Right renal cortex interstitium (tissue), 3 donors: ENCODE measurements at places on chromosomes 5 and 9. TPM values are rescaled to one million over a fixed set of nuclear protein-coding genes. Genes with fewer than 3 reads are reported as not detected.
A peak's percentile ranks its signal among the peaks of the same experiment; 100 is the strongest.

The ZNF367 gene
- 10.5 TPM for polyA plus RNA-seq

The FBXW2 gene
- 44.1 TPM for polyA plus RNA-seq

The CD74 gene
- 317 TPM for polyA plus RNA-seq

The NRG2 gene
- 1.5 TPM for polyA plus RNA-seq

The CEP72 gene
- polyA plus RNA-seq, result 7.6 TPM

The SLC6A18 gene
- polyA plus RNA-seq, result 0.31 TPM

The RNF224 gene
- 8.0 TPM for polyA plus RNA-seq

The SPATA31D4 gene
- polyA plus RNA-seq, result not detected

The CD180 gene
- 0.87 TPM for polyA plus RNA-seq

The PCA3 gene
- polyA plus RNA-seq, result 0.26 TPM

DNA sequence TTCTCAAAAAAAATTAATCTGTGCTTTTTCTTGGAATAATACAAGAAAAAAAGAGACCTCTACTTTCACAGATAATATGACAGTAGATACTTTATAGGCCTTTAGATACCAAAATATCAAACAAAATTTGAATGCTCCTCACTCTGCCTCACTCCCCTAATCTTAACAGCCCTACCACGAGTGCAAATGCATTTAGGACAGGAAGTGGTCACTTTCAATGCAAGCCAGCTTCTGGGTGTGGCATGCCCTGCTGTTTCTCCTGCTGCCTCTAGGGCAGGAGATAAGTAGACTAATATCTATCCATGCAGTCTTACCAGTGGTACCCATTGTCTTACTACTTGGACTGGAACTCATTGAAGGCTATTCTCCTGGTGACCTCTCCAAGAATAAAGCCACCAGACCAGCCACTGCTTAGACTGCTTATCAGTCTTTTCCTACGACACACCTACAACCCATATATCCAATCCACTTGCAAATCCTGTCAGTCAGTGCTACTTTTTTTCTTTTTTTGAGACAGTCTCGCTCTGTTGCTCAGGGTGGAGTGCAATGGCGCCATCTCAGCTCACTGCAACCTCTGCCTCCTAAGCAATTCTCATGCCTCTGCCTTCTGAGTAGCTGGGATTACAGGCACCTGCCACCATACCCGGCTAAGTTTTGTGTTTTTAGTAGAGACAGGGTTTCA lies 23.0 kb downstream of the FRRS1L start:
- no peak for DNase-seq

DNA sequence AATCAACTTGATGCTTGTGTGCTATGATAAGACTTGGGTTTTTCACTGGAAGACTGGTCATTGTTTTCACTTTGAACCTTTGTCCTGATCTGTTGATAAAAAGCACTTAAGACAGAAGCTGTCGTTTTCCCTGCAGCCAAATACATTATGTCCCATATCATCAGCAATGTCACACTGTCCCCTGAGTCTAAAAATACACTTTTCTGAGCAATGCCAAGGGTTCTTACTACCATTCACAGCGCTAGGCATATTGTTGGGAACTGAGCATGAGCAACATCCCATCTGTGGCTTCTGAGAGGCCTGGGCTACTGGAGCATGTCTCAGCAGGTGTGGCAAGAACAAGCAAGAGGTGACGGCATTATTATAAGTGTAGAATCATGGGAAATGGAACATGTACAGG lies 81.8 kb downstream of the SEMA6A start:
- DNase-seq, result no peak

DNA sequence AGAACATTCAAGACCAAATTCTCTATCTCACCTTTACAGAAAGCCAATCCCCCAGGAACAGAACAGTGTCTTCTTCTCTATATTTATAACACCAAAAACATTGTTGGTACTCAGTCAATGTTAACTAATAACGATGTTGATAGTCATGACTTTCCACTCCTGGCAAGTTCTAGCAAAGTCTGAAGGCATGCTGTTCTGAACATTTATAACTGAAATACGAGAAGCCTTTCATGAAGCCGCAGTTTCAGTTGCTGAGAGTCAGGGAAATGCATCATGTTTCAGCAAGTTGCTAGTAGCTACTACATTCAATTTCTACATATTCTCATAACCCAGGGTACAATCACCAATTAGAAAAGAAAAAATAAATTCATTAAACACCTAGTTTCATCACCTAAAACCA lies 301.4 kb downstream of the PDE4D start:
- DNase-seq, result no peak

- no peak for DNase-seq
Observed at GRCh38 chr5:33315189-33315588, 125.6 kb upstream of the TARS1 start.

- DNase-seq, result peak; percentile 16
Observed at GRCh38 chr9:122265149-122265915, 650 bp downstream of the MRRF start.

DNA sequence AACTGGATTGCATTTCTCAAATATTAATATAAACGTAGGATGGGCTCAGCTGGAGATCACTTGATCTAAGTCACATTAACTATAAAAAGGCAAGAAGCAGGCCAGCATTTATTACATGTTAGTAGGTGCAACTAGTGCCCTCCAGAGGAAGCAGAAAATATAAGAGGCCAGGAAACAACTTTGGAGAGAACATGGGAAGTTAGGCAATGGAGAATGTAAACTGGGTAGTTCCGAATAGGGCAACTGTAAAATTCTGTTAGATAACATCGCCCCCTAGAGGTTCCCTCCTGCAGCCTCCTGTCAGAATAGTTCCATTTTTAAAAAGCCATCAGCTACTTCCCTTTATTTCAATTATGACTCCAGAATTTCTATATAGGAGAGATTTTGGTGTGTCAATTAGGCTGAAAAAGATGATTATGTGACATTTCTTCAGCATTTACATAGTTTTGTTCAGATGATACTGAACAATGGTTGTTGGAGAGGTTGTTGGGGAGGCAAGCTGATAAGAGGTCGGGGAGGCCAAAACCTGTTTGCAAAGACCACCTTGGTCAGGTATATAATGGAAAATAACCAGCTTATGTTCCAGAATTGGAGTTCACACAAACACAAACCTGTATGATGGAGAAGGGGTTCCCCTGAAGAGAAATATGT lies 22.4 kb downstream of the CCL28 start:
- peak; percentile 67 for DNase-seq

DNA sequence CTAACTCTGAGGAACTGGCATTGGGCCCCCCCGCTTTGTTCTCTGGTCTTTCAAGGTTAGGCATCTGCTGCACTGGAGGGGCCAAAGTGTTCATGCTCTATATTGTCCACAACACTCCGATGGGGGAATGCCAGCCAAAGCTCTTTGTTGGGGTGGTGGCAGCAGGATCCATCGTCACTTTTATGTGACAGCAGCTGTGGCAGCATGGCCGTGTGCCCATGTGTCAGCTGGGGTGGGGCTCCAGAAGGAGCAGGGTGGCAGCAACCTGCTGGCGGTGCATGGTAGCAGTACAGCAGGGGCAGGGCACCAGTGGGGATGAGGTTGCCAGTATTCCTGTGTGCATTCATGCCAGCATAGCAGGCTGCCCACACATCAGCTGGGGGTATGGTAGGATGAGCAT lies 28.2 kb downstream of the ITGA2 start:
- no peak for DNase-seq

DNA sequence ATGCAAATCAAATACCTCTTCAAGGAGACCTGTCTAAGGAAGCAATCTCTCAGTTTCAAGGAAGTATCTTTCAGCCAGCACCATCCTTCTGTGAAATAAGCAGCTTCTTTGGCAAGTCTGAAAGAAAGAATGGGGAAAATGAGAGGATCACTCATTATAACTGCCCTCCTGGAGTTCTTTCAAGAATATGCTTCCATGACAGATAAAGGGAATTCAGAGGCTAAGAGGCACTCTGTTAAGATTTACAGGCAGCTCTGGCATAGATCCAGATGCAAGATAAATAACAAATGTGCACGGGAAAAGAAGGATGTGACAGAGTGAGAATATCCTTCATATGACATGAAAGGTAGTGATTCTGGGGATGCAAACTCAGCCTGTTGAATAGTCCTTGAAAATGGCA lies 348.2 kb upstream of the CCNG1 start:
- DNase-seq, result no peak

GRCh38 chr5:136197462-136198142 lies 4.6 kb upstream of the SMIM32 start:
- no peak for DNase-seq

GRCh38 chr9:80504601-80505230 lies 933.0 kb downstream of the TLE4 start:
- no peak for DNase-seq

- DNase-seq, result no peak
Observed at GRCh38 chr5:31639481-31640411, 815 bp downstream of the PDZD2 start.

GRCh38 chr9:72924154-72924790 lies 28.6 kb downstream of the ALDH1A1 start:
- no peak for DNase-seq

DNA sequence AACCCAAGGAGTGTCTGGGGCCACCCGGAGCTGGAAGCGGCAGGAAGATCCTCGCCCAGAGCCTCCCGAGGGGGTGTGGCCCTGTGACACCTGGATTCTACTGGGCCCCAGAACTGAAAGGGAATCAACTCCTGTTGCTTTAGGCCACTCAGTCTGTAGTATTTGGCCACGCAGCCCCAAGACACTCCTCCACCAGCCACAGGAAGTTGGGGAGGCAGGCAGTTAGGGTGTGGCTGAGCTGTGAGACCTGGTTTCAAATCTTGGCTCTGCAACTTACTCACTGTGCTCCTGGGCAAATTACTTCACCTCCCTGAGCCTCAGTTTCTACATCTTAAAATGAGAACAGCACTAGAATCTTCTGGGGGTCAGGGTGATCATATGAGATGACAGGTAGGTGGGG lies 119.8 kb upstream of the PPP1R26 start:
- DNase-seq, result no peak
